ENCODE measurements at places on chromosomes 2 and 18.

DNA sequence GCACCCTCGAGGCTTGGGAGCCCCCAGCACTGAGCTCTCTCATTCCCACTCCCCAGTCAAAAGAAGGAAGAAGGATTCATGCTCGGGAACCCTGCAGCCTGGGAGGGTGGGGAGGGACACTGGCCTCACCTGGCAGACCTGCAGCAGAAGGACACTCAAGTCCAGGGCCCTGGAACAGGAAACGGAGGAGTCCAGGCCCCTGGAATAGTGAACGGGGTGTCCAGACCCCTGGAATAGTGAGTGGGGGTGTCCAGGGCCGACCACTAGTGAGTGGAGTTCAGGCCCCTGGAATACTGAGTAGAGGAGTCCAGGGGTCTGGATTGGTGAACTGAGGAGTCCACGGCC lies 292.5 kb downstream of the NDUFA10 start:
- DNase-seq, result no peak

- peak; percentile 27 for DNase-seq
These were observed 29.0 kb upstream of the GIGYF2 start for GRCh38 chr2:232667989-232668583.

GRCh38 chr2:156687715-156688114 lies 251.5 kb downstream of the GPD2 start:
- DNase-seq, result no peak

DNA sequence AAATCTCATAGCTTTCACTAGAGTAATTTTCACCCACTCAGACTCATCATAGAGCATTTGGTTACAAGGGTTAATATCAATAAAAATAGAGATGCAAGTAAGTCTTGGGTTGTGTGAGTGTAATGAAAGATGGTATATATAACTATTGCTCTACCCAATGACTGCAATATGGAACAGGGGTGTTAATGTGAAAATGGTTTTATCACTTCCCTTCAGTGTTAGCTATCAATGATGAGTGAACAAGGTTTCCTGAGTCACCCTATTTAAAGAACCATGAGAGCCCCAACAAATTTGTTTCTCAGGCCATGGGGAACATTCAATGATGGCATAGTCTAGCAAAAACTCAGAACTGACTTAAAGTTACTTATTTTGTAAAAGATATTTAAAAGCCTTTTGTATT lies 1133.6 kb upstream of the ZEB2 start:
- no peak for DNase-seq

DNA sequence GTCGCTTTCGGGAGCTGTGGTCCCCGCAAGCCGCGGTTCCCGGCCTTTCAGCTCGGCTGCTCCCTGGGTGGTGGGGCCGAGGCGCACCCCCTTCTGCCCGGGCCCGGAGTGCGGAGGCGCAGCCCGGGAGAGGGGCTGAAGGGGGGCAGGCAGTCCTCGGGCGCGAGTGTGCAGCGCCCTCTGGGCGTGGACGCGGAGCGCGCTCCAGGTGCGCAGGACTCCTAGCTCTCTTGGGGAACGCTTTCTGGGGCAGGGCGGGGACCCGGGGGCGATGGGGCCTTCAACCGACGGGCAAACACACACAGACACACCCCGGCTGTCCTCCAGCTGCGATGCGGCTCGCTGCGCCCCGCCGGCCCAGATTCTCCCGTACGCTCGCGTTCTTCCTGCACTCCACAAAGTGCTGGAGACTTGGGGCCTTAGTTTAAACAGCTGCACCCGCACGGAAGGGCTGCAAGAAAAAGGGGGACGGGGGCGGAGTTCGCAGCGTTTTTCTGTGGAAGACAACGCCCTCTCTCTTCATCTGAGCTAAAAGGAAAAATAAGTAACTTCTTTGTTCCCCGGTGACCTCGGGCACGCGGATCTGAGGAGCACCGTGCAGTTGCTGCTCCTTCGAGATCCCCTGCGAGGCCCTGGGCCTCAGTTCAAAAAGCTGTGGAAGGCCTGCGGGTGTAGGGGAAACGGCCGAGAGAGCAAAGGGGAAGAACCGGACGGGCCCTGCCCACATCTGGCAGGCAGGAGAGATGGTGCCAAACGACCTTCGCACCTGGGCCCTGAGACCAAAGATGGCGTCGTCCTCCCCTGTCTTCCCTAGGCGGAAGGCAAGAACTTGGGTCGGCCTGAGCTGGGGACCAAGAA lies 593 bp upstream of the SDC1 start:
- DNase-seq, result peak; percentile 58

GRCh38 chr18:32771871-32772580 lies 797 bp downstream of the KLHL14 start:
- DNase-seq, result peak; percentile 37

DNA sequence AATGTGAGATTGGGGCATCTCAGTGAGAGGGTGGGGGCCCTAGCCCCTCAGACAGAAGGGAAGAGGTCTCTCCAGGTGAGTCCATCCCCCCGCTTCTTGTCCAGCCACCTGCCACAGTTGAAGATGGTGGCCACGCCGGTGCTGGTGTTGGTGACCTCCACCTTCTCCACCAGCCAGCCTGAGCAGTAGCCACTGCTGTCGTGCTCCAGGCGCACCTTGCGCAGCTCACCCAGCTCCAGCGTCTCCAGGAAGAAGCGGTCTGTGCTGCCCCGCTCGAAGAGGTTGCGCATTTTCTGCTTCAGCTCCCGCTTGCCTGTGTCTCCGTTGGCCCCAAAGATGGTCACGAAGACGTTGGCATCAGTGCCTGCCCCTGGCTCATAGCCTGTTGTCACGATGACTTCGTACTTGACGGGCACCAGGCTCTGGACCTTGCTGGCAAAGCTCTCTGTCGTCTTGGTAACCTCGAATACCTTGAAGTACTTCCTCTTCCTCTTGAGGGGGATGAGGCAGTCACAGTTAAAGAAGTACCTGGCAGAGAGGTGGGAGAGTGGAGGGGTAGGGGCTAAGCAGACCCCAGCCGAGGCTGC lies 179.5 kb downstream of the LOXHD1 start:
- DNase-seq, result no peak

- peak; percentile 52 for DNase-seq
These were observed 71.4 kb downstream of the OLA1 start for GRCh38 chr2:174176898-174177297.

- no peak for DNase-seq
These were observed 141.9 kb upstream of the ID2 start for GRCh38 chr2:8539743-8540551.

DNA sequence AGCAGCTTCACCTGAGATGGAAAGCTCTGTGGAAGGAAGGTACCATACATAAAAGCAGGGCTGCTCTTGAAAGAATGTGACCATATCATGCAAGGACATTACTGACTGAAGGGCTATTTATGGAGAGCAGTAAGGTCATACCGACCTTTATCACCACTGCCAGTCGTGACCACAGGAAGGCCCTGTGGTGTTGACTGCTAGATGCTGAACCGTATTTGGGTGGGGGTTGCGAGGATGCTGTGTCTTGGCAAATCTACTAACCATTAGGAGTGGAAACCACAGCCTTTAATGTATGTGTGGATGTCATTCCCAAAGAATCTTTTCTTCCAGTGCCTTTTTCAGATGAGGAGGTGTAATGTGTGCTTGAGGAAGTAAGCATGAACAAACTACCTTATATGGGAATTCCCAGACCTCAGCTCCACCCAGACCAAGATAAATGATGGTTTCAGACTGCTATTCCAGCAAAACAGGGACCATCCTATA lies 60.8 kb downstream of the LIMS1 start:
- DNase-seq, result no peak

DNA sequence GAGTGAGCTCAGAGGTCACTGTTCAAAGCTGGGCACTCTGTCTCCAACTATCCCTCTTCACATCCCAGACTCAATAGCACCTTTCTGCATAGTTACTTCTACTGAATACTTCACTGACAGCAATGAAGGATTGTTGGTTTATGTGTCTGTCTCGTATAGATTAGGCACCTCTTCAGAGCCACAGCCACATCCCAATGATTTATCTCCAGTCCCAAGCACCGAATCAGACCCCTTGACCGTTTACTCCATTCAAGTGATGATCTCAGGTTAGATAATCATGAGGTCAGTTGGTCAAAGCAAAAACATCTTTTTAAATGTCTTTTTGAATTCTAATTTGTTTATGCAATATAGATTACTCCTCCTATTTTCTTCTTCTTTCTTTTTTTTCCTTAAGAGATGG lies 14.7 kb downstream of the NEDD4L start:
- DNase-seq, result no peak

- peak; percentile 28 for DNase-seq
These were observed 693.3 kb upstream of the CDH7 start for GRCh38 chr18:65057439-65058083.

DNA sequence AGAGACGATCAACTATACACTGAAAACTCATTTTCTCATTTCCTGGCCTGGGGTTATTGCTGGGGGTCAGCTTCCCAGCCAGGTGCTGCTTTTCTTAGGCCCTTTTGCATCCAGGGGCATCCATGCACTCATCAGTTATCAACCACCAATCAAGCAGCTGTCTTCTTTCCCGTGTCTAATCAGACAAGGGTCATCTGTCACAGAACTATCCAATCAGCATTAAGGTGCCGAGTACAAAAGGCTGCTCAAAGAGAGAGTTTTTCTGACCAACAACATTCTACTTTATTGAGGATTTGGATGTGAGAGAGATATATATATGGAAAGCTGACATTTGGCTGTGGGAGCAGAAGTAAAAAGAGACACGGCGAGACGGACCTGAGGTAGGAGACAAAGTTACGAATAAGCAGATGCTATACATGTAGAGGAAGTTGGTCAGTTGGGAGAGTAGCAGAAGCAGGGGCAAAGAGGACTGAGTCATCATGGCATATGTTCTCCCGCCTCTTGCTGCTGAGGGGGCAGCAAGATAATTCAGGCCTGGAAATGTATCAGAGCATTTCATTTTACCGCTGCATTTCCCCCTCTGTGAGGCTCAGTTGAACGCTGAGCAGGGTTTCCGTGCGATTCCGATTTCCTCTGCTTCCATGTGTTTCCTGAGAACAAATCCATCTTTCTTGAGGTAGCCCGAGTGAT lies 129.3 kb downstream of the NUP35 start:
- DNase-seq, result no peak

GRCh38 chr2:69138247-69138772 lies 125.3 kb downstream of the ANTXR1 start:
- no peak for DNase-seq

- DNase-seq, result no peak
These were observed 413.6 kb upstream of the KCNH7 start for GRCh38 chr2:163252199-163252598.

- DNase-seq, result no peak
These were observed 418.8 kb downstream of the NRXN1 start for GRCh38 chr2:50613161-50613560.

- no peak for DNase-seq
These were observed 40.7 kb upstream of the PLEKHM3 start for GRCh38 chr2:208066016-208066415.

- DNase-seq, result no peak
These were observed 216.6 kb downstream of the SH3BP4 start for GRCh38 chr2:235168174-235168979.

- peak; percentile 54 for DNase-seq
These were observed 16.5 kb downstream of the TWIST2 start for GRCh38 chr2:238864207-238865014.

DNA sequence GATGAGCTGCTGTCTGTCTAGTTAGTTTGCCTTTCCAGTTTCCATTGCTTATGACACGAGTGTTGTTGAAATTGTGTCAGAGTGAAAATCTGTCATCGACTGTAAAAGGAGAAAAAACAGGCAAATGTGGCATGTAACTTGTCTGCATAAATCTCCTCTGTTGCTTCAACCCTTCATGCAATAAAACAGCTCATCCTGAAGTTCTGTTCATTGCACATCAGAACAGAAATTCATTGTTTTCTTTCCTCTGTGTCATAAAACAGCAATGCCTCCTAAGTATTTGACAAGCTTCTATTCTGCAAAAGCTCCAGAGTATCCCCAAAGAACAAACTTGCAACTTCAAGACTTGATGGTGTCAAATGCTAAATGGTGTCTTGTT lies 432.1 kb downstream of the MEIS1 start:
- no peak for DNase-seq

- DNase-seq, result peak; percentile 35
These were observed 25.1 kb upstream of the PLB1 start for GRCh38 chr2:28470759-28471158.

DNA sequence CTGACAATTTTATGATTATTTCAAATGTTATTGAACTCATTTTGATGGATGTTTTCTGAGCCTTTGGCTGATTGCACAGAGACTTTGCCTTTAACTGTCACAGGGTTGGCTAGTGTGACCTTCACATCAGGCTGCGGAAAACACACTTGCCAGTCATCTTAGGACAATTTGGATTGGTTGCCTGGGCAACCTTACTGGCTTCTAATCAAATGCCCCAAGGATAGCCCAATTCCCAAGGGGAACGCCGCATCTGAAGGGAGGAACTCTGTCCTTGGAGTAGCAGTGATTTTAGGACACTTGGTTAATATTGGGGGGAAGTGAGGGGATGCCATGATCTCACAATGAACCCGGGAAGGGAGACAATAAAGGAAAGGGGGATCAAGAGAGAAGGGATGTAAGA lies 29.5 kb downstream of the OSBPL6 start:
- DNase-seq, result no peak

GRCh38 chr2:241000831-241001321 lies 2.5 kb downstream of the SNED1 start:
- peak; percentile 69 for DNase-seq

DNA sequence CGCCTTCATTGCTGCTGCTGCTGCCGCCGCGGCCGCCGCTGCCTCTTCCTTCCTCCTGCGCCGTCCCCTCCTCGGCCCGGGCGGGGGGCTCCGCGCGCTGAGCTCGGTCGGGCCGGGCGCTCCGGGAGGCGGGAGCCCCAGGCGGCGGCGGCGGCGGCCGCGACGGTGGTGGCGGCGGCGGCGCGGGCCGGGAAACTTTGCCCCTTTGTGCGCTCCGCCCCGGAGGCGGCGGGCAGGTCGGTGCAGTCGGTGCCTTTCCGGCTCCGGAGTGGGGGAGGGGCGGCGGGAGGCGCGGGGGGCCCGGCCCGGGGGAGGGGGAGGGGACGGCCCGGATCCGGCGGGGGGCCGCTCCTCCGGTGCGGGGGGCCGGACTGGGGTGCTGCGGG lies 205 bp downstream of the TET3 start:
- DNase-seq, result peak; percentile 34

DNA sequence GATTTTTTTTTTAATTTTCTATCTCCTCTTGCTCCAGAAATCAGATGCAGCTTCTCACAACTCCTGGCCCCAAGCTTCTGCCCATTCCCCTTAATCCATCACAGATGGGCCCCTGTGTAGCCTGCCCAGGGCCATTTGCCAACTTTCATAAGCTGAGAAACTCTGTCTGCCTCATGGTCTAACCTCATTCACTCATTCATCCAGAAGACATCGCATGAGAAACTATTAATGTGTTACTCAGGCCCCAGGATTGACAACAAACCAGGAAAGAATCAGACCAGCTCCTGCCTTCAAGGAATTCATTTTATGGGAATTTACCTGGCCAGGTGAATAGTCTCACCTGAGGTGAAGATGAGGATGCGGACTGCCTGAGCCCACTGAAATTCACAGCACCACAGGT lies 35.0 kb downstream of the SLC14A2 start:
- DNase-seq, result no peak

- DNase-seq, result no peak
These were observed 157.1 kb downstream of the PXDN start for GRCh38 chr2:1586923-1587840.

- no peak for DNase-seq
These were observed 214.0 kb upstream of the TRIB2 start for GRCh38 chr2:12502759-12503158.

GRCh38 chr2:102291319-102292075 lies 19.9 kb upstream of the IL1RL1 start:
- no peak for DNase-seq

GRCh38 chr2:24016376-24016761 lies 6.5 kb downstream of the MFSD2B start:
- DNase-seq, result no peak

- no peak for DNase-seq
These were observed 37.2 kb downstream of the THUMPD2 start for GRCh38 chr2:39741871-39742270.

Measured in NCI-H774 (cell line).